ENCODE measurements at places on chromosomes 7 and 10.

- DNase-seq, result no peak
Measured at GRCh38 chr7:137755846-137756651, 90.7 kb downstream of the DGKI start.

- DNase-seq, result no peak
Measured at GRCh38 chr10:119834188-119834587, 38.5 kb downstream of the MCMBP start.

DNA sequence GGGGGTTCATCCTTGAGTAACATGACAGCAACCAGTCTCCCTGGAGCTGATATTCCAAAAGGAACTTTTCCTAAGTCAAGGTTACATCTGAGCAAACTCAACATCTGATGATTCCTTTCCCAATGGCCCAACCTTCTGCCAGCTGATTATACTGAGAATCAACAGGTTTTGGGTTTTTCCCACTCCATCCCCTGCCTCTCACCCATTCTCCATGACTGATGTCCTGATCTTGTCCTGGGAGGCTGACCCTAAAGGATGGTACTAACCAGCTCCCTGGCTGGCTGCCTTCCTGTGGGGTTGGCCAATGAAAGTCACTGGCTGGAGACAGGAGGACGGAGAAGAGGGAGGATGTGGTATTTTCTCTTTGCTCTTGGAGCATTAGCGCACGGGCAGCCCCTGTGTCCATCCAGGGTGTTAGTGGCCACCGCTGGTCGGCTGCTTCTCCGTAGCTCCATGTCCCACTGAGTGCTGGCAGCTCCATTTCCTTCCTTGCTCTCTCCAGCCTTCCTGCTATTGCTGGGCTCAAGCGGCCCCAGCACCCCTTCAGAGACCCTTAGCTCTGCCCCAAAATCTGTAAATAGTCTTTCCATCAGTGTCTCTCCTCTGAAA lies 306.2 kb upstream of the PITRM1 start:
- DNase-seq, result no peak

DNA sequence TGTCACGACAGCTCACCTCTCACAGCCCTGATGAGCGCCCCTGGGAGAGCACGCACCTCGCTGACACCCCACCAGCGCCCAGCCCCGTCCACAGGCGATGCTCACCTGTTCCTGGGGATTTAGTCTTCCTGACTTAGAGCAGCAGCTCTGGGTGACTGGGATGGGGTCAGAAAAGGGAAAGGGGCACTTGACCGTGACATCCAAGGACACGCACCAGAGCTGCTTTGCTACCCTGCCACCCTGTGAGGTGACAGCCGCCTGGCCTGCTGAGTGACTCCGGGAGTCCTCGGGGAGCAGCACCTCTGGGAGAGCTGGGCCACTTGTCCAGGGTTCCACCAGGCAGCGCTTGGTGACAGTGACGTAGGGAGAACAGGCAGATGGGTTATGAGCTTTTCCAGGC lies 148.2 kb downstream of the PRKAG2 start:
- DNase-seq, result no peak

DNA sequence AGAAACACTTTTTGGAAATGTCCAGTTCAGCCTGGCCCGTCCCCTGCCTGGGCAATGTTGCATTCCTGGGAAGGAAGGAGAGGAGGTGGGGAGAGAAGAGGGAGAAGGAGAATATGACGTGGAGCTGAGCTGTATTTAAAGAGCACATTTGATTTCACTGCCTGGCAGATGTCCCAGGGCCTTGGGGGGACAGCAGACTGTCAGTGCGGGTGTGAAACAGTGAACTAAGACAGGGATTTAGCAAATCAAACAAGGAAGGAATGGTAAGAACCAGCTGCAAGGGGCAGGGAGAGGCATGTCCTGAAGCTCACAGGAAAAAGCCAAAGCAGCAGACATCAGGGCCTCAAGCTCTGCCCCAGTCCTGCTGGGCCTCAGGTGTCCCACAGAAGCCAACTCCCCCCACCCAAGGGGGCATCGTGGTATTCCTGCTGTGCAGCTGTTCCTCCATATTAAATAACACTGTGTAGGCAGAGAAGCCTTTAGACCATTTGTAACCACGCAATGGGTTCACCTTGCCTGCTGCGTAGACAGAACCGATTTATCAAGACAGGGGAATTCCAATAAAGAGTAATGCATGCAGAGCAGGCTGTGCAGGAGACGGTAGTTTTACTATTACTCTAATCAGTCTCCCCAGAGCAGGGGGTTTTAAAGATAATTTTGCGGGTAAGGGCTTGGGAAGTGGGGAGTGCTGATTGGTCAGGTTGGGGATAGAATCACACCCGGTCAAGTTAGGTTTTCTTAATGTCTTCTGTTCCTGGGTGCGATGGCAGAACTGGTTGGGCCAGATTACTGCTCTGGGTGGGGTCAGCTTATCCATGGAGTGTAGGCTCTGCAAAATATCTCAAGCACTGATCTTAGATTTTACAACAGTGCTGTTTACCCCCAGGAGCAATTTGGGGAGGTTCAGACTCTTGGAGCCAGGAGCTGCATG lies 18.3 kb downstream of the LEP start:
- no peak for DNase-seq

Measured in esophagus squamous epithelium (tissue), 5 donors.